Activated CD4-positive, CD25-positive, alpha-beta regulatory T cell treated with anti-CD3 and anti-CD28 coated beads, Interleukin-2, amount 50 U/mL, for 24 hours (primary cell): ENCODE measurements at places on chromosomes 1 and 21.

DNA sequence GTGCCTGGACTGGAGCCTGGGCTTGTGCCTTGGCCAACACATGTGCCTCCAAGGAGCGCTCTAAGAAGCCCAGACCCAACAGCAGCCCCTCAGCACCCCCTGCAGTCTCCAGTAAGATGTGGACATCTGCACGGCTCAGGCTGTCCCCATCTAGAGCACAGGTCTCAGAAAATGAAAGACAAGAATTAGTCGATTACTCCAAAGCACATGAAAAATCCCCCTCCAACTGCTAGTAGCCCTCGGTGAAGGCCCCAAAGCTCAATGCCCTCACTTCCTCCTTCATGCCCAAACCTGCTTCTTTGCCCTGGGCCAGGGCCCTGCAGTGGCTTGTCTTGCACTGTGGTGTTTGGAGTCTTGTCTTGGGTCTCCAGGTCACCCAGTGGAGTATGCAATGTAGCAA, 21.9 kb upstream of the ERO1B start:
- no peak for ATAC-seq

- ATAC-seq: no peak
Measured at GRCh38 chr1:202708456-202709275, 1.6 kb downstream of the SYT2 start.

DNA sequence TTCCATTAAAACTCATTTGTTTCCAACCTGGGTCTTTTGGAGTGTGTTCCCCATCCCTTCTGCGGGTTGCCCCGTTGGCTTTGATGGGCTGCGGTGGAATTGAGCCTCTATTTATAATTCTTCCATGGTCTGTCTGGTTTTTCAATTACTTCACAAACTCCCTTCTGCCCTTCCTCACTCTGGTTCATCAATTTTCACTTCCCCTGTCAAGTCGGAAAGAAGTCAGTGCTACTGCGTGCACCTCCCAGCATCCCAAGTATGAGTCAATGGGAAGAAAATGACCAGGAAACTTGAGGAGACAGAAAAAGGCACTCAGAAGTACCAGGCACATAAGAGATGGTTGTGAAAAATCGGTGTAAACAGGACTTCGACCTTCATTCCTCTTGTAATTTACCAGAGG, 126.2 kb downstream of the KAZN start:
- no peak for ATAC-seq

GRCh38 chr1:227893949-227894721, 53.6 kb downstream of the WNT9A start:
- no peak for ATAC-seq

GRCh38 chr1:224273641-224274040, 56.3 kb downstream of the NVL start:
- ATAC-seq: no peak

- ATAC-seq: no peak
Measured at GRCh38 chr21:45381036-45381787, 23.8 kb upstream of the COL18A1 start.

DNA sequence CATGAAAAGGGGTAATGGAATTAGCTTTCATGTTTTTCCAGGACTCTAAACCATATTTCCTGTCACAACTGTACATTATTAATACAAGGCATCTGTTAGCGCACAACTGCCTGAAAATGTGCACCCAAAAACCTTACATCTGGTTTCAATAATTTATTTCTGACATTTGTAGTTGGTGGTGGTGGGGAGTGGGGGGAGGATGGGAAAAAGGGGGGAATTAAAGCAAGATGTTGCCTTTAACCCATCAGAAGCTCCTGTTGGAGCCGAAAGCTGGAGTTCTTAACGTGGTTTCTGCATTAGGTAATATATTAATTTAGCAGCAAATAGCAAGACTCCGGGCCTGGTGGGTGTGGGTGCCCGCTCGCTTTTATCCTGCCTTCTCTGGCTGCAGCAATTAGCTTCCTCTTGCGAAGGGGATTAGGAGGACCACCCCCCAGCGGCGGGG, 36.9 kb upstream of the HHAT start:
- no peak for ATAC-seq

DNA sequence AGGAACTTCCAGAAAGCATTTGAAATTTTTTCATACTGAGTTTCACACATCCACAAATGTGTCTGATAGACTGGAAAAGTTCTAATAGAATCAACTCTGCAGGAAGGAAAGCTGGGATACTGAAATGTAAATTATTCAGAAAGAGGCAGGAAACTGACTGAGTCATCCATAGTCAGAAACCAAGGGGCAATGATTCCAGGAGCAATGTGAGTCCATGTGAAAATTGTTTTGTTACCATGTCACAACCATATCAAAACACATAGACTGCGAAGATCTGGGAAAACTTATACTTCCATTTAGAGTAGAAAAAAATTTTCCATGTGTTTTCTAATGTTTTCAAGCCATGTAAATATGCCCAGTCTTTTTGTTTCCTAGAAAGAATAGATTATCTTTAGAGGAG, 142.3 kb upstream of the TMPRSS15 start:
- ATAC-seq: no peak

DNA sequence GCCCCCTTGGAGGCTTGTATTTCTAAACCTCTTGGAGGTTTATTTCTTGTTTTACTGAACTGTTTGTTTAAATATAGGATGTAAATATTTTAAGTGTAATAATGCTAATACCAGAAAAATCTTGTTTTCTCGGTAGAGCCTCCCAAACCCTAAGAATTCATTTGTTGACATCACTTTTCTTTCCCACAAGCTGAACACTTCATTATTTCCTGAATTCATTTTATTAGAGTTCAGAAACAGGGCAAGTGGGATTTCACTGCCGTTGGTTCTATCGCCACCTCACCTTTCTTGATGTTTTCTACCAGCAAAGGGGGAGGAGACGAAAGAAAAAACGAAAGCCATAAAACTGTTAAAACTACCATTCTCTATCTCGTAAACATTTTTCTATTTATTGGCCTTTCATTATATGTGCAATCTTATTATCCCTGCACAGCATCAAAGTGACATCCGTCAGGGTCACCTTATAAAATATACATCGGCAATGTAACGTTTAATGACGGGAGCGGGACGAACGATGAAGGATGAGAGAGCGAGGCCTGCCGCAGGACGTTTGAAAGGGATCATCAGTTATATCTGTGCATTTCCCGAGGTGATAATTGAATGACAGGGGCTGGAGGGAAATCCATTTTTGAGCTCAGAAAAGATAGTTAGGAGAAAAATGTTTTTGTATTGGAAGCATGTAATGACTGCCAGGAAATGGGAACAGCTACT, 59.5 kb downstream of the SLC45A1 start:
- no peak for ATAC-seq

DNA sequence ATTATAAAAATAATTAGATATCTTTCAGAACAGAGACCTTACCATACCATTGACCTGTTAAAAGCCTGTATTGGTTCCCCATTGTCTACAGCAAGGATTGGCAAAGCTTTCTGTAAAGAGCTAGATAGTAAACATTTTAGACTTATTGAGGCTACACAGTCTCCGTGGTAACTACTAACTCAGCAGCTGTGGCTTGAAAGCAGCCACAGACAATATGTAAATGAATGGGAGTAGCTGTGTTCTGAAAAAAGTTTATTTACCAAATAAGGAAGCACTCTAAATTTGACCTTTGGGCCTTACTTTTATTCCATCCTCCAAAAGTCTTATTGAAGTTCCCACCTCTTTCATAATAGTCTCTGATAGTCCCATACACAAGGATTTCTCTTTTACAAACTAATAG, 39.7 kb downstream of the NUP210L start:
- peak; percentile 27 for ATAC-seq

- no peak for ATAC-seq
Measured at GRCh38 chr1:77424236-77424635, 142.4 kb downstream of the AK5 start.

GRCh38 chr21:45976701-45977311, 4.8 kb upstream of the COL6A1 start:
- no peak for ATAC-seq

DNA sequence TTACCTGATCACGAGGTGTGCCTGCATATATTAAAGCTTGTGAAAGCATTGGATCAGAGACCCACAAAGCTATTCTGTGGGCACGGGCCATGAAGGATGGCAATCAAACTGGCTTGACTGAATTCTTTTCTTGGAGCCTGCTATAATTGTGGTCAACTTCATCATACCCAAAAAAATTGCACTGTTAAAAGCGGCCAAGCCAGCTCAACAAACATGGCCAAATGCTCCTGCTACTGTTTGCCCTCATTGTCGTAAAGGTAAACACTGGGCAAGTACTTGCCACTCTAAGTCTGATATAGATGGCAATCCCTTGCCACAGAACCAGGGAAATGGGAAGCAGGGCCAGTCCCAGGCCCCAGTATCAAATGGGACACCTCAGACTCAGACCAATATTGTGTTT, 6.6 kb upstream of the GSTM5 start:
- ATAC-seq: no peak

- ATAC-seq: peak; percentile 49
Measured at GRCh38 chr1:159826441-159827101, at the start of gene SLAMF8. Gene SLAMF8 (plus strand): TSS chr1:159826873. CDS start chr1:159826899, 26 bp downstream.

GRCh38 chr21:25361097-25361496, 246.2 kb downstream of the MRPL39 start:
- no peak for ATAC-seq

- ATAC-seq: no peak
Measured at GRCh38 chr1:211601982-211602670, 23.2 kb upstream of the SLC30A1 start.

- ATAC-seq: no peak
Measured at GRCh38 chr1:44549510-44549909, 124.8 kb downstream of the TMEM53 start.

DNA sequence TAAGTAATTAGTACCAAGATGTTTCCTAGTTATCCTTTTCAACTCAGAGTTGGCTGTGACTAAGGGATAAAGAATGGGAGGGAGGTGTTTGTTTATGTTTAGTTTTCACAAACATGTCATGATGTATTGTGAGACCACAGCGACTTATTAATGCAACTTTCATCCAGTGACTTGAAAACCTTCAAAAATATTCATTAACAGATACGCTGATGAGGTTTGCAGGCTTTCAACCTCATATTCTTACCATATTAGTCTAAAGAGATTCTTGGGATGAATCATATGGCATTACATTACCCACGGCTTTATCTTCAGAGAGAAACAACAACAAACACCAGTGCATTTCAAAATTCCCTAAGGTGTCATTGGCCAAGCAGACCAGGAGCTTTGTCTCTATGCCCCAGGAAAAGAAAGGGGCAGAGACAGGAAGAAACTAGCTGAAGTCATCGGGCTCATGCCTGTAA, 36.4 kb downstream of the PALMD start:
- ATAC-seq: no peak

- ATAC-seq: no peak
Measured at GRCh38 chr1:108036796-108037562, 72.0 kb upstream of the VAV3 start.

DNA sequence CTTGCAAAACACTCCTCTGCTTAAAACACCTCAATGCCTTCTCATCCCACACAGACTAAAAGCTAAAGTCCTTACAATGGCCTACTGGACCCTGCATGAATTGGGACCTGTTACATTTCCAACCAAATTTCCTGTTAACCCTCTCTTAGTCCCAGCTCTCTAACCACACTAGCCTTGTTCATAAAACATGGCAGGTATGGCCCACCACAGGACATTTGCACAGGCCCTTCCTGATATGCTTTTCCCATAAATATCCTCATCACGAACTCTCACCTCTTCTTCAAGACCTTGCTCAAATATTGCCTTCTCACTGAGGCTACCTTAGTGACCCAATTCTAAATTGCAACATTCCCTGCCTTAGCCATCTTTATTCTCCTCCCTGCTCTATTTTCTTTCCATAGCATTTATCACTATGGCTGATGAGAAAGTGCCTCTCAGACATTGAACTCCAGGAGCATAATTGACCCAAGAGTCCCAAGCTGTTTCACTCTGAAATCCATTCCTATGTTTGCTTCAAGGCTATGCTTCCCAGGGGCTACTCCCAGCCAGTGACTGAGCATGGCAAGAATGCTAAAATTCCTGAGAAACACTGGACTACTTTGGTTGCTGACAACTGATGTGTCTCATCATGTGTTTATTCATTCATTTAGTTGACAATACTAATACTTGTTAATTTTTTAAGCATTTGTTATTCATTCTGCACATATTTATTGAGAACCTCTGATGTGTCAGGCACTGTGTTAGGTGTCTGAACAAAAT, 2.7 kb upstream of the PALMD start:
- no peak for ATAC-seq

GRCh38 chr1:204108312-204109141, 35.6 kb downstream of the SOX13 start:
- ATAC-seq: no peak

GRCh38 chr1:24635195-24635843, 7.8 kb upstream of the SRRM1 start:
- peak; percentile 85 for ATAC-seq

GRCh38 chr1:6006882-6007281, 14.7 kb upstream of the NPHP4 start:
- no peak for ATAC-seq

GRCh38 chr1:246577082-246577719, 10.9 kb downstream of the CNST start:
- ATAC-seq: no peak

DNA sequence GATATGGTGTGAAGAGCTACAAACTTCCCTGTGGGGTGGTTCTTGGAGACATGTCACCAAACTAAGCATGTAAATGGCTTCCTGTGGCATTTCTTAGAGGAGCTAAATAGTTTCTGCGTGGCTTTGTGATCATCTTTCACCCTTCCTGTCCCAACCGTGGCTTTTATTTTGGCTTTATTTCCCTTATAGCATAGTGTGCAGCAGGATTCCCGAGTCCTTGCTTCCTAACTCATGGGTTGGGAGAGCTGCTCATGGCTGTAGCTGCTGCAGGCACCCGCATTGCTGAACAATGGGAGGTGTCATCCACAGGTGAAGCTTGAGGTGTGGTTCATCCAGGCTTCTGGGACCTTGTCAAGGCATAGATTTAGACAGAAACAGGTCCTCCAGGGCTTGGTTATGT, 192.0 kb downstream of the SDCCAG8 start:
- ATAC-seq: no peak

GRCh38 chr1:225980005-225980836, 18.9 kb downstream of the SDE2 start:
- ATAC-seq: no peak

- ATAC-seq: no peak
Measured at GRCh38 chr1:181206979-181207790, 118.7 kb downstream of the IER5 start.

DNA sequence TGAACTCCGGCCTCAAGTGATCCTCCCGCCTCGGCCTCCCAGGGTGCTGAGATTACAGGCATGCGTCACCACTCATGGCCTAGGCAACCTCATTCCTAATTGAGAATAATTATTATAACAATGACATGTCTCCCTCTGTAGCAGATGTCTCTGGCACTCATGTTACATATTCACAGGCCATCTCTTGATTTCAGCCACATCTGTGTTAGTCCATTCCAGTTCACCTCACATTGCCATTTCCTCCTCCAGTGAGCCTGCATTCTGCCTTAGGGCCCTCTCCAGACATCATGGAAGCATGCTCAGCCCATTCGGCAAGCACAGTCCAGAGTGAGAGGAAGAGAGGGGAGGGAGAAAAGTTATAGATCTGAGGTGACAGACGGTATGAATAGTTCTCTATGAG, 32.5 kb downstream of the CDKN2C start:
- no peak for ATAC-seq

GRCh38 chr1:205346956-205347574, 9.7 kb downstream of the KLHDC8A start:
- no peak for ATAC-seq

- no peak for ATAC-seq
Measured at GRCh38 chr21:45848805-45849204, 132.8 kb upstream of the COL6A1 start.

GRCh38 chr1:29674627-29675326, 438.5 kb downstream of the PTPRU start:
- ATAC-seq: no peak

GRCh38 chr1:164369698-164370365, 189.2 kb upstream of the PBX1 start:
- ATAC-seq: no peak
